ENCODE measurements at places on chromosomes 7 and 10. TPM values are rescaled to one million over a fixed set of nuclear protein-coding genes. Genes with fewer than 3 reads are reported as not detected.

The FAM25C gene
- not detected for total RNA-seq

The MEOX2 gene
- 53.2 TPM for total RNA-seq

The MOGAT3 gene
- not detected for total RNA-seq

The SPDYE9 gene
- total RNA-seq = not detected

The ADCYAP1R1 gene
- 8.3 TPM for total RNA-seq

- DNase-seq = peak; percentile 89
These were observed 134.3 kb downstream of the GRK5 start for GRCh38 chr10:119341459-119342301.

DNA sequence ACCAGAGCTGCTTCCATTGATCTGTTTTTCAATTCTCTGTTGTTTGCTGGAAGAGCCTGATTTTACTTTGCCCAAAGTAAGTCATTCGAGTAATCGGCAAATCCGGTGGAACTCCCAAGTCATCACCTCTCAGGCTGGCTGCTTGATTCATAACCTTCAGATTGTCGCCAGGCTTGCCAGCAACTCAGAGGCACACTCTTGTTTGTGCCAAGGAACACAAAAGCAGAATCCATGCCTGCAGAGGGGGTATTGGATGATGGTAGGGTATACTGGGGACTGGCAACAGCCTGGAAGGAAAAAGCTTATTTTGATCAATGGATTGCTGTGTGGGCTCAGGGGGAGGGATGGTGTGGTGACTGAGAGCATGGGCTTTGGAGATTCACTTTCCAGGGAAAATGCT is 542.4 kb downstream of the SORCS3 start:
- no peak for DNase-seq

GRCh38 chr10:15703151-15703880 is 16.4 kb downstream of the ITGA8 start:
- no peak for DNase-seq

DNA sequence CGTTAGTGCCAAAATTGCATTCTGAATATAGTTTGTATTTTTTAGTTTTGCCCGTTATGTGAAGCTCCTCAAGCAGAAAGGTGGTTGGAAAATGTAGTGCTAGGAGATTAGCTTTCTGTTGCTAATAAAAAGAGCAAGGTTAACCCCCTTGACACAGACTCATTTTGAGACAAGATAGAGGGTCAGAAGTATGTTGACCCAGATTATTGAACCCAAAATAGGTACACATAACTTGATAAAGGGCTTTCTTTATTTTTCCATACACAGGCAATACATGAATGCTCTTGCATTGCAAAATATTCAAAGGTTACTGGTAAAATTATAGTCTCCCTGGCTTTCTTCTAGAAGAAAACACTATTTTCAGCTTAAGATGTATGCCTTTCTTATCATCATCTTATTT is 10.0 kb upstream of the PON2 start:
- DNase-seq = no peak

Measured in tongue (tissue), 3 donors.